ENCODE measurements at places on chromosomes 5 and 9.
A peak's percentile ranks its signal among the peaks of the same experiment; 100 is the strongest.

- no peak for DNase-seq
These were observed 146.6 kb downstream of the SLC24A2 start for GRCh38 chr9:19642256-19642655.

GRCh38 chr5:80125022-80125961, 90.1 kb downstream of the THBS4 start:
- DNase-seq, result no peak

GRCh38 chr9:257957-258356, 43.3 kb downstream of the DOCK8 start:
- no peak for DNase-seq

DNA sequence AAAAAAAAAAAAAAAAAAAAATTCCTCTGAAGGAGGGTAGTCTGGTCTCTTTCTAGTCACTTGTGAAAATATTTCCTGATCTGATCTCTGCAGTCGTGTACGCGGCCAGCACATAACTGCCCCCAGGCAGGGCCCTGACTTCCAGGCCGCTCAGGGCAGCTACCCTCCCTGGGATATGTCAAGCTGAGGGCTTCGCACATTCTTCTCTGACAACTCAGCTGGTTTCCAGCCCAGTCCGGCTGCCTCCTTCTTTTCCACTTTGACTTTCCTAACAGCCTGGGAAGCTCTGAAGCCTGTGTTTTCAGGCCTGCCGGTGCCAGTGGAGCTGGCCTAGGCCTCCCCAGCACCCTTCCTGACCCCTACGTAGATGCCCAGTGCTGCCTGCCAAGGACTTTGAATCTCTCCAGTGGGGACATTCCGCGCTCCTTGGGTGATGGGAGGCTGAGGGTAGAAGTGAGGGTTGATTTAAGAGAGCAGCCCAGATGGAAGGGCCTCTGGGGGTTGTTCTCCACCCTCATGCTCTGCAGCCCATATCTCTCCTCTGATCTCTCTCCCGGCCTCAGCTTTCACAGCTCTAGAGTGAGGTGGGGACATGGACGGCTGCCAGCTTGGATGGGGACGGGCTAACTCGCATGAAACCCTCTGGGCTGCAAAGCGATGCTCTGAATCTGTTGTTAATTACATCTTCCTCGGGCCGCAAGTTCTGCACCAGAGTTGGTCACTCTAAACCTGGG, 20.7 kb downstream of the COL5A1 start:
- DNase-seq, result no peak

GRCh38 chr5:134459491-134459890, 47.8 kb upstream of the CDKN2AIPNL start:
- DNase-seq, result no peak

DNA sequence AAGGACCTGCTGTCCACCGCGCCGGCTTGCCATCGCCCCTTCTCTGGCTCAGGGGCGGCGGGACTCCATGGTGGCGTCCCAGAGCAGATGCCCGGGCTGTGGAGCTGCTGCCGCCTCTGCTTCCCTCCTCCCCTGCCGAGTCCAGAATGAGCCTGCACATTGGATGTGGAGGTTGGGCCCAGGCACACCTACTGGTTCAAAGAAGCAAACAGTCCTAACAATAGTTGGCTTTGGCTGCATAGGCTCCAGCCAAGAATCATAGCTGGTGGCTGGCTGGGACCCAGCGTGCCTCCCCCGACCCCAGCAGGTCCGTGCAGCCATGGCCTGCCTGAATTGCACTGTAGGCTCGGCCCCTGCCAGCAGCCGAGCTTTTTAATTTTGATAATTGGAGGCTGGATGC, 25.8 kb downstream of the ADAMTSL2 start:
- DNase-seq, result no peak

- no peak for DNase-seq
These were observed 354.0 kb downstream of the TMEM167A start for GRCh38 chr5:82723168-82723567.

GRCh38 chr5:11012295-11012694, 251.3 kb upstream of the DAP start:
- no peak for DNase-seq

- no peak for DNase-seq
These were observed 121.4 kb downstream of the ASTN2 start for GRCh38 chr9:117293206-117294114.

GRCh38 chr9:105299190-105299854, 54.9 kb downstream of the SLC44A1 start:
- no peak for DNase-seq

DNA sequence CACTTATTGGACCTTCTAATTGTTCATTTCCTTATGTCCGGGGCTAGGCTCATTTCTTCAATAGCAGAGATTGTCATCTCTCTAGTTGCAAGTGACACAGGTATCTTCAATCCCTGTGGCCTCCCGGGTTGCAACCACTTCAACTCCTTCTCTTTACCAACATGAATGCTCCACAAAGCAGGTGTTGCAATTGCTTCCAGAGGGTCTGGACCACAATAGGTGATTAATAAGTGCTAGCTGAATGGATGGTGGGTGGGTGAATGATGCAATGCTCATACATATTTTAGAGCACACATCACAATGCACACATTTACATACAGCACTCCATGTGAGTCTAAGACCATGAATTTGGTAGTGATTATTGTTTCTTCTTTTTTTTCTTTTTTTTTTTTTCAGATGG, 2.6 kb downstream of the CEMIP2 start:
- DNase-seq, result no peak

DNA sequence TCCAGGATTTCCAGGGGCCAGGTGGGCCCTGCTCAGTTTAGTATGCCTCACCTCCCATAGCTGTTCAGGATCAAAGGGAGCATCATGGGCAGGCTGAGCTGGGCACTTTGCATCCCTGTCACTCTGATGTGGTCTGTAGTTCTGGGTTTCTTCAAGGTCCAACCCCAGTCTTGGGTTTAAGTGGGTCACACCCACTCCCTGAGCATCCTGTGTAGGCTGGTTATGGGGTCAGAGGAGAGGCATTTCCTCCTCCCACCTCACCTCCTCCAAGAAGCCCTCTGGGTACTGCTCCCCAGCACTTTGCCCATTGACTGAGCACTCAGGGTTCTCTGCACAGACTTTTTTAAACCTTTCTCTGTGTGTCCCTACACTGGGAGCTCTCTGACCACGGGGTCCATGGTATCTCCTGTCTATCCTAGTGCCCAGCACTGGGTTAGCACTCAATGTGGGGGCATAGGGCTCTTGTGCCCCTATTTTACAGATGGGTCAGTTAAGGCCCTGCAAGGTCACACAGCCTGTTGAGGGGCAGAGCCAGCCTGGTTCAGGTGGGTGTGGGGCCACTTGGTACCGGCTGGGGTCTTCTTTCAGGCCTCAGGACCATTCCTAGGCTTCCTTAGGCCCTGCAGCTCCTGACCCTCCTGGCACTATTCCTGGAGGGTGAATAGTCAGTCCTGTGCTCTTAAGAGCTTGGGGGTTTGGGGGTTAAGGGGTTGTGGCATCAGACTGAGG, 19.0 kb downstream of the CXXC5 start:
- DNase-seq, result no peak

GRCh38 chr5:133889271-133889905, 79.0 kb downstream of the C5orf15 start:
- no peak for DNase-seq

DNA sequence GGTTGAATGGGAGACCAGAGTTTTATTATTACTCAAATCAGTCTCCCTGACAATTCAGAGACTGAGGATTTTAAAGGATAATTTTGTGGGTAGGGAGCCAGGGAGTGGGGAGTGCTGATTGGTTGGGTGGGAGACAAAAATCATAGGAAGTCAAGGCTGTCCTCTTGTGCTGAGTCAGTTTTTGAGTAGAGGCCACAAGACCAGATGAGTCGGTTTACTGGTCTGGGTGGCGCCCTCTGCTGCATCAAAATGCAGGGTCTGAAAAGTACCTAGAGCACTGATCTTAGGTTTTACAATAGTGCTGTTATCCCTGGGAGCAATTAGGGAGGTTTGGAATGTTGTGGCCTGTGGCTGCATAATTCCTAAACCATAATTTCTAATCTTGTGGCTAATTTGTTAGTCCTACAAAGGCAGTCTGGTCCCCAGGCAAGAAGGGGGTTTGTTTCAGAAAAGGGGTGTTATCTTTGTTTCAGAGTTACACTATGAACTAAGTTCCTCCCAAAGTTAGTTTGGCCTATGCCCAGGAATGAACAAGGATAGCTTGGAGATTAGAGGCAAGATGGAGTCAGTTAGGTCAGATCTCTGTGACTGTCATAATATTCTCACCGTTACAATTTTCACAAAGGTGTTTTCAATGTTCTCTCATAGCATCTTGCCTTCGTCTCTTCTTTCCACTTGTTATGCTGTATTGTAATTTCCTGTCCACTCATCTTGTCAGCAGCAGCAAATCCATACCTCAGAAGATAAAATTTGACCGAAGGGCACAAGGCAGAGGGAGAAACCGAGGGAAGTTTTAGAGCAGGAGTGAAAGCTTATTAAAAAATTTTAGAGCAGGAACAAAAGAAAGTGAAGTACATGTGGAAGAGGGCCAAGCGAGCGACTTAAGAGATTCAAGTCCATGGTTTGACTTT, 59.2 kb upstream of the CLINT1 start:
- peak; percentile 44 for DNase-seq

- DNase-seq, result no peak
These were observed 117.9 kb downstream of the MELK start for GRCh38 chr9:36690412-36691168.

DNA sequence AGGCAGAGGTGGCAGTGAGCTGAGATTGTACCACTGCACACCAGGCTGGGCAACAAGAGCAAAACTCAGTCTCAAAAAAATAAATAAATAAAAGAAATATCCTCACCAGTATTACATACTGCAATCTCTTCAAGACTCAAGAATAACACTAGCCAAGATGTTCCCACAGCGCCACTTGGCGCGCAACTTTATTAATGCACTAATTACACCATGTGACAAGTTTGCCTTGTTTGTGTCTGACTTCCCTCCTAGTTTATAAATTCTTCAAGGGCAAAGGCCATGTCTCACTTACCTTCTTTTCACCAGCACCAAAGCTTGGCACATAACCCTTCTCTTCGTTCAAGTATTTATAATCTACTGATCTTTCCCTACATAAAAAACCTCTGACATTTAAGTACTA, 4.8 kb downstream of the SKP1 start:
- no peak for DNase-seq

- DNase-seq, result no peak
These were observed 28.0 kb upstream of the SYK start for GRCh38 chr9:90773617-90774016.

- no peak for DNase-seq
These were observed 1.9 kb downstream of the PJA2 start for GRCh38 chr5:109407913-109408312.

DNA sequence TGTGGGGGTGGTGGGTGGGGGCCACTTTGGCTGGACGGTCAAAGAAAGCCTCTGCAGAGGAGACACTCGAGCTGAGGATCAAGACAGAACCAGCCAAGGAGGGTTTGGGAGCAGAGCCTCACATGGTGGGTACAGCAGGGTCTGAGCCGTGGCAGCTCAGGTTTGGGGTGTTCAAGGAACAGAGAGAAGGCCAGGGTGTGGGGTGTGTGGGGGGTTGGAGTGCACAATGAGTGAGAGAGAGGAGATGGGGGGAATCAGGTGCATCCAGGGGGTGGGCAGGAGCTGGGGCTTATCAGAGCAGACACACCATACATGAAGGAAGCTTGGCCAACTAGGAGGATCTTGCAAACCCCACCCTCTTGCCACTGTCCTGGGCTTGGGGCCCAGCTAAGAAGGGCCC, 140.0 kb downstream of the NSG2 start:
- DNase-seq, result no peak

- no peak for DNase-seq
These were observed 43.5 kb downstream of the ADAMTS2 start for GRCh38 chr5:179301796-179302195.

DNA sequence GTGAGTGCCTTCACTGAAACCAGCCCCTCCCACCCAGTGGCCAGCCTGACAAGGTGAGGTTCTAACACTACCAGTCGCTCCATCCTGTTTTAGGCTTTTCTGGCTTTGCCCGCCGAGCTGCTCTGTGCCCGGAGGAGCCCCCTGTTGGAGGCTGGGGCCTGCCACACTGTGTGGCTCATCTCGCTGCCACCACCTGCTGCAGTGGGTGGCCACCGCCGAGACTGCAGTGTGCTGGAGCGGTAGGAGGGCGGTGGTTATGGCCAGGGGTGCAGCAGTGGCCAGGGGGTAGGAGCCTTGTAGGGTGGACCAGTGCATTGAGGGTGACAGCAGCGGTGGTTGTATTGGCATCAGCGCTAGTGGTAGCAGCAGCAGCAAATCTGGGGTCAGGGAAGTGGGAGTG, 74.7 kb upstream of the PCAT7 start:
- DNase-seq, result no peak

- DNase-seq, result no peak
These were observed 371.1 kb upstream of the GRAMD2B start for GRCh38 chr5:126052120-126052519.
